ENCODE measurements at places on chromosomes 3 and 15.

DNA sequence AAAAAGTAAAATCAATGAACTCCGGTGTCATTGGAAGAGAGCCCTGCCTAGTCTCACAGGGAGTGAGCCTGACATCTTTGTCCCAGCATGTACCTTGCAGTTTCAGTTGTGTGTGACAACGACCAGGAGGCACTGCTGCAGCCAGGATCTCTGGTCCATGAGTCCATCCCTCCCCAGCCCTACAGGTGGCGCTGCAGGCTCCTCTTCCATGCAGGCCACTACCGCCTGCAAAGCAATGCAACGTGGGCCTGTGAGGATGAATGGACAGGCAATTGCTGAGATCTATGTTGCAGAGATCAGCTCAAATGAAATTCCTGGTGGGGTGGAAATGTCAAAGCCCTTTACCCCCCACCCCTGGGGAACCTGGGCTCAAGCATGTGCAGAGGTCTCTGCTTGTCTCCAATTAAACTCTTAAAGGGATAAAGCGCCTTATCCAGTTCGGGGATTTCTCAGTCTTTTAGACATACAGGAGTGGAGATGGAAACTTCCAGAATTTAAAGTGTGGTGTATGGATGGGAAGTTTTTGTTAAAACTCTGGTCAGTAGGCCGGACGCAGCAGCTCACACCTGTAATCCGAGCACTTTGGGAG is 35.8 kb downstream of the TKT start:
- peak; percentile 76 for DNase-seq

- DNase-seq: no peak
Measured at GRCh38 chr3:12954891-12955650, 113.7 kb upstream of the RPL32 start.

DNA sequence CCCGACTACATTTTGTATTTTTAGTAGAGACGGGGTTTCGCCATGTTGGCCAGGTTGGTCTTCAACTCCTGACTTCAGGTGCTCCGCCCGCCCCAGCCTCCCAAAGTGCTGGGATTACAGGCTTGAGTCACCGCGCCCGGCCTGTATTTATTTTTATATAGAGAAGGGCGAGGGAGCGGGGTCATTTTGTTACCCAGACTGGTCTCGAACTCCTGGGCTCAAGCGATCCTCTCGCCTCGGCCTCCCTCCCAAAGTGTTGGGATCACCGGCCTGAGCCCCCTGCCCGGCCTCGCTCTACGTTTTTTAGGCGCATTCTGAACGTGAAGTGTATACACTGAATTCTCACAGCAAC is 514 bp upstream of the PPP4R2 start:
- DNase-seq: no peak

DNA sequence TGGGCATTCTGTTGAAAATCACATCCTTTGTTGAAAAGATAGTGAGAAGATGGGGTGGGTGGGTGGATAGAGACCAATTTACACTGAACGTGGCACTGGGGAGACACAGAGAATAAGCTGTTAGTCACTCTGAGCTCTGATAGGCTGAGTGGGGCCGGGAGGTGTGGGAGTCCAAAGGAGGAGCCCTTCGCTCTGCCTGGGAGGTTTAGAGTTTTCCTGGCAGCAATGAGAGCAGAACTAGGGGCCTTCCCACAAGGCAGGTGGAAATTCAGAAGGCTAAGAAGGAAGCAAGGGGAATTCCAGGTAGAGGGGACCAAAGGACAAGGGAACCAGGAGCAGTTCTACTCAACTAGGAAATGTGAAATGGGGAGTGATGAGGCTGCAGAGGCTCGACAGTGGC is 272.7 kb downstream of the RPLP1 start:
- DNase-seq: no peak

DNA sequence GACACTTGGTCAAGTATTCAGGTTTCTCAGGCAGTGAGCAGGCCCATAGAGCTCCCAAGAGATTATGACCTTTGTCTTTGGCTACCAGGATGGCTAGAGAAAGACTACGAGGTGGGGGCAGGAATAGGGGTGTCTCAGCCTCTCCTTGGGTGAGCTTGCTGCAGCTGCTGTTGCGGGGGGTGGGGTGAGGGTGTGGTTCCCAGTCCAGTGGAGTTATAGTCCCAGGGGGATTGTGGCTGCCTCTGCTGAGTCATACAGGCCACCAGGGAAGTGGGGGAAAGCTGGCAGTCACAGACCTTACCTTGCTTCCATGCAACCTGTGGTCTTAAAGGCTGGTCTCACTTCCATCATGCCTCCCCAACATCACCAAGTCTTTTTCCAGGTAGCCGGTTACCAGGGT is 31.7 kb downstream of the ATP2C1 start:
- no peak for DNase-seq

DNA sequence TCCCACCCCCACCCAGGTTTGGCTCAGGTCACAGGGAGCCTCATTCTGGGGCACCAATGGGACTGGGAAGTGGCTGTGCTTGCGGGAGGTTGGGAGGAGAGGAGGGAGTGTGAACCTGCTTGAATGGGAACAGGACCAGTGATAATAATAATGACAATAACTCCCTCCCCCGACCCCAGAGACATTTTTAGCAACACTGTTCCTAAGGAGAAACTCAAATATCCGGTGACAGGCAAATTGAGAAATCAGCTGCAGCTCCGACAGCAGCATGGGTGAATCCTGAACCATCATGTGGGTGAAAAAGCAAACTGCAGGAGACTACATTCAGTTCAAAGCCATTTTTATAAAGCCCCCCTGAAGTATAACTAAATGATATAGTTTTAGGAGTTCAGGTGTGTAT is 11.6 kb upstream of the RPL29 start:
- no peak for DNase-seq

DNA sequence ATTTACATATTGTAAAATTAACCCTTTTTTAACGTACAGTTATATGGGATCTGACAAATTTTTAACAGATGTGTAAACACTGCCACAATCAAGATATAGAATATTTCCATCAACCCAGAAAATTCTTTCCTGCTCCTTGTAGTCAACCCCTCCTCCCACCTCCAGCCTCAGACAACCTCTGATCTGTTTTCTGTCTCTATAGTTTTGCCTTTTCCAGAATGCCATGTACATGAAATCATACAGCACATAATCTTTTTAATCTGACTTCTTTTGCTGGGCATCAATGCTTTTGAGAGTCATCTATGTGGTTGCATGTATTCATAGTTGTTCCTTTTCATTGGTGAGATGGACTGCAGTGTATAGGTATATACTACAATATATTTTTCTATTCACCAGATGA is 153.0 kb downstream of the SMAD6 start:
- no peak for DNase-seq

GRCh38 chr15:27272427-27272826 is 301.4 kb downstream of the GABRG3 start:
- no peak for DNase-seq

DNA sequence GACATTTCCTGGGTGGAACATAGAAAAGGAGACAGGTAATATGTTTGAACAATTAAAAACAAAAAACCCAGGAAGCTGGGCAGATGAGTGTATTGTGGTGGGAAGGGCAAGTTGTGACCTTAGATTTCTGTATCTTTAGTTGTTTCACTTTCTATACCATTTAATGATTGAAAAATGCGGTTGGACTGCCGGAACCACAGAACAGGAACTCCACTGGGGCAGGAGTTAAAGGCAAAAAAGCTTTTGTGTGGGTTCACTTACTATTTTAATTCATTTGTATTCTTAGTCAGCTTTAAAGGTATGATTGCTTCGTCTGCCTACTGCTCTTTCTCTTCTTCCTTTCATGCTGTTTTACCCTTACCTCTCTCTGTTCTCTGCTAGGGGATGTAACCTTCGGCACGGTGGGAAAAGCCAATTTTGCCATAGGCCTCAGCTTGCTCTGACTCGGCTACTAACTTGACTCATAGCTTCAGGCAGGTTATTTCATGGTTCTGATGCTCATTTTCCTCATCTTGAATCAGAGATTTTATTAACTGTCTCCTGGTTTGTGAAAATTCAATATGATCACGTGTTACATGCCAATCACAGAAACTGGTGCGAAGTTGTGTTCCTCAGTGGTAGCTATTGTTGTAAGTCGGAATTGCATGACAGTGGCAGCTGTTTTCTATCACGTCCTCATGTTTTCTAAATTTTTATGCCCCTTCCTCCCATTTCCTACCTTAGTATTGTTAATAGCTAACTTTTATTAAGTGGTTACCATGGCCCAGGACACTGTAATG is 1.6 kb upstream of the MCTP2 start:
- peak; percentile 70 for DNase-seq

DNA sequence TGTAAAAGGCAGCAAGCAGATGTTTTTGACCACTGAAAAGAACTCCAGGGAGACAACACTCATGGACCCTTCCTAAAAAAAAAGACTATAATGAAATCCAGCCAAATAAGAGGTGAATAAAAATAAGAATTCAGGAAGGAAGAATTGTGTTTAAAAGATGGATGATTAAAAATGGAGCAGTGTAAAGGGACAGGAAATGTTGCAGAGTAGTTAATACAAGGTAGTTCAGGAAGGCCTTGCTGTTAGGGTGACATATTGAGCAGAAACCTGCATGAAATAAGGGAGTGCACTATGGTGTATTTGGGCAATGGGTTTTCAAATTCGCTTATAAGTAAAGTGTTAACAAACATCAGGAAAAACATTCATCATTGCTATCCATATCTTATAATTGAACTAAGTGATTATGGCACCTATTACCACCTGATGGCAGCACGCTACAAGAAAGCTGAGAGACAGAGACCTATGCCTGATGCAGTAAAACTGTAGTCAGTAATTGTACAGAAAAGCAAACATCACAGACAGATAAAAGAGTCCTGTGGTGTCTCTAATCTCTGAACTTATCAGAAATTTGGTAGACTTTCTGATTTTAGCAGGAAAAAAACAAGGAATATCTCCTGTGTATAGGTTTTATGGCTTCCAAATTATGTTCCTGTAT is 5.8 kb upstream of the DBR1 start:
- DNase-seq: peak; percentile 50

GRCh38 chr3:176595307-176595706 is 602.0 kb downstream of the TBL1XR1 start:
- DNase-seq: no peak

DNA sequence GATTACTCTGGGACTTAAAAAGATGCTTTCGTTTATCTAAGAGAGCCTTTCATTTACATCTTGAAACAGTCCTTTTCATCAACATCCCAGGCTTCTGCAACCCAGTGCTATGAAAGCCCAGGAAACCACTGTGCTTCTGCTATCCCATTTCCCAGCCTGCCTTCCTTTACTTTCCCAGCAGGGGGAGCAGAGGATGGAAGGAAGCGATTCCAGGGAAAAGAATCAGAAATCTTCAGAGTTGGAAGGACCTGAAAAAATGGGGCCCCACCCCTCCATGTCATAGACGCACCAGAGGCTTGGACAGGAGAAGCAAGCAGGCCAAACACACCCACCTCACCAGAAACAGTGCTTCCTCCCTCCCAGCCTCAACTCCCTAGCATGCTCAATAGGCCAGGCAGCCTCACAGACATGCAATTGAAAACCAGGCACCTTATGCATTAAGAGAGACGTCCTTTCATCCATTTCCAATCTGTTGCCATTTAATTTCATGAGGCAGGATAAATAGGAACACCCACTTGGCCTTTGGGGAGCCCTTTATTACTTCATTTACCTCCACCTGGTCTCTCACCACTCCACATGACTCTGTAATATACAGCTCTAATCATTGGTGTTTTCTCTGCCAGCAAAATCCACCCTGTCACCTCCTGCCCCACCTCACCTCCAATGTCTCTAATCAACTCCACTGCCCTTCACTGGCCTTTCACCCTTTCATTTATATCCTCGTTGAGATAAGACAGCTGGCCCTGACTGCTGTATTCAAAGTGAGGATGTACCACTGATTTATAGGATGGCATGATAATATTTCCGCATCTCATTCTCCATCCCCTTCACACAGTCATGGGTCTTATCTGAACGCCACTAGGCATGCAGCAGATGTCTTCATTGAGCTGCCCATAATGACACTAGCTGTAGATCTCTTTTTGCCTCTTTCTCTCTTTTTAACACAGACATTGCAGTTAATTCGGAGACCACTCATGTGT is 583.9 kb downstream of the NTRK3 start:
- DNase-seq: no peak

- DNase-seq: no peak
Measured at GRCh38 chr3:139103484-139103883, 58.8 kb upstream of the PRR23C start.

GRCh38 chr3:195149292-195150030 is 121.5 kb downstream of the XXYLT1 start:
- DNase-seq: no peak

- DNase-seq: no peak
Measured at GRCh38 chr3:151933234-151933853, 59.9 kb downstream of the SUCNR1 start.

- DNase-seq: no peak
Measured at GRCh38 chr15:29225534-29226234, 43.9 kb downstream of the NSMCE3 start.

GRCh38 chr3:72054976-72055375 is 270.0 kb upstream of the PROK2 start:
- DNase-seq: no peak

DNA sequence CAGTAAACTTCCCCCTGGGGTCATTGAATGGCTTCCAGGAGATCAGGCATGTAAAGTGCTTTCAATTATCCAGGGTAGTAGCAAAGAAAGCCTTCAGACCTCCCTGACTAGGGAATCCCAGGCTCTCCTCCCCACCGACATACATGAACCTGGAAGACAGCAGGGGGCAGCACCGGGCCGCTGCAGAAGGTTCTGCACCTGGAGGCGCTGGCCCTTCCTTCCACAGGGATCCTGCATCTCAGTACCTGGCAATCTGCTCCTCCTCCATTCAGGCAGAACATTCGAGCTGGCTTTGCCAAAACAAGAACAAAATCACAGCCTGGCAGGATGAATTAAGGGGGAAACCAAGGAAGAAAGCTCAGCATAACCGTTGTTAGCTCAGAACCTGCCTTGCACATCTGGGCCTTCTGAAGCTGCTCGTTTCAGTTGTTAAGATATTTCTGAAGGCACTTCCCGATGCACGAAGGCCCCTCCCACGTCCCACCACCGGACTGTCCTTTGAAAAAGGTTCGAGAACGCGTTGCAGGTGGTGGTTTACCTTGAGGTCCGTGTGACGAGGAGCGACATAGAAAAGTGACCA is 237.7 kb downstream of the SLCO3A1 start:
- no peak for DNase-seq

GRCh38 chr3:167095976-167096375 is 284.1 kb downstream of the ZBBX start:
- DNase-seq: no peak

DNA sequence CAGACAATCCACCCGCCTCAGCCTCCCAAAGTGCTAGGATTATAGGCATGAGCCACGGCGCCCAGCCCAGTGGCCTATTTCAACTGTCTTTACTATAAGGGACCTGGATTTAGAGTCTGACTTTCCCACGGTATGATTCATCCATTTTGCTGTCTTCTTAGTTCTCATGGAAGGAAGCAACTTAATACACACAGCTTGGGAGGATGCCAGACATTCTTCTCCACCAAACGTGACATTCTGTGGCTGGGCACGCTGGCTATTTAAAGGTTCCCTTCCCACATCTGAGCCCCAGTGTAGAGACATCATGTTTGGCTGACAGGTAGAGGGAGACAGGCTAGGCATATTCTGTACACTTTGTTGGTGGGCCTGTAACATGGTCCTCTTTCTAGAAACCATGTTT is 26.2 kb downstream of the FAM43A start:
- DNase-seq: no peak

Data from CD4-positive, alpha-beta T cell treated with Interleukin-2 at 100 ng/mL for 4 hours (primary cell).